ENCODE measurements at places on chromosomes 1 and 21.

- no peak for DNase-seq
These were observed 64.2 kb upstream of the MRPS6 start for GRCh38 chr21:34009193-34009592.

DNA sequence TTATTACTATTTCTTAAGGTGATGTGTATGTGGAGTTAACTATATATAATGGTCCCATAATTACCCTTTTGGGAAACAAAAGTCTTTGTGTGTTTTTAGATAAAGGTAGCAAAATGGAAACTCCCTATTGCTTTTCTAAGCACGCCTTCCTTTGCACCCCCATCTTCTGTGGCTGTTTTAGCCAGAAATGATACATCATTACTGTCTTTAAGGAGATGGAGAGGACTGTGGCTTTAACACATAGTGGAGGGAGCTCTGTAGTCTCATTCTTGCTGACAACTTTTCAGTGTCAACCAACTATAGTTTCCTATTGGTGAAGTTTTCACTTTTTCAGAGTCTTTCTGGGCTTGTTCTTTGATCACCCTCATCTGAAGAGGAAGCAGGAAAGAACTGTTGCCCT is 1.0 kb downstream of the APOBEC4 start:
- DNase-seq: no peak

- no peak for DNase-seq
These were observed 179.8 kb downstream of the FOXD2 start for GRCh38 chr1:47617381-47618221.

DNA sequence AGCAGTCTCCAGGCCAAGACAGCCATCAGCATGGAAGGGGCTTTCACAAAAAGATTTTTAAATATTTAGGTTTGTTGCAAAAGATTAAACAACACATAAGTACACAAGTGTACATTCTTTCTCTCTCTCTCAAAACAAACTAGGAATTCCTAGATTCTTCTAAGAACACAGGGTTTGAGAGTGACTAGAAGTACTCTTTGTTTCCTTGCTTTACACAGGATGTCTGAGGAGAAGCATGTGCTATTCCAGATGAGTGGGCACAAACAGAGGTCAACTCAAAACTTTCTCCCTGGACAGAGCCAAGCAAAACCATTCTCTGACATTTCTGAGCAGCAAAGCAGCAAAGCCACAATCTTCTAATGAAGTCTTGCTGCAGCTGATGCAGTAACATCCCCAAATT is 210.6 kb upstream of the HOOK1 start:
- DNase-seq: no peak

GRCh38 chr21:31577271-31577670 is 82.2 kb upstream of the SOD1 start:
- DNase-seq: no peak

All from sciatic nerve (tissue), 2 donors.